NCI-H226 (cell line): ENCODE measurements at places on chromosomes 13 and 19.

- no peak for DNase-seq
Observed at GRCh38 chr13:76223565-76223964, 587.4 kb downstream of the LMO7 start.

DNA sequence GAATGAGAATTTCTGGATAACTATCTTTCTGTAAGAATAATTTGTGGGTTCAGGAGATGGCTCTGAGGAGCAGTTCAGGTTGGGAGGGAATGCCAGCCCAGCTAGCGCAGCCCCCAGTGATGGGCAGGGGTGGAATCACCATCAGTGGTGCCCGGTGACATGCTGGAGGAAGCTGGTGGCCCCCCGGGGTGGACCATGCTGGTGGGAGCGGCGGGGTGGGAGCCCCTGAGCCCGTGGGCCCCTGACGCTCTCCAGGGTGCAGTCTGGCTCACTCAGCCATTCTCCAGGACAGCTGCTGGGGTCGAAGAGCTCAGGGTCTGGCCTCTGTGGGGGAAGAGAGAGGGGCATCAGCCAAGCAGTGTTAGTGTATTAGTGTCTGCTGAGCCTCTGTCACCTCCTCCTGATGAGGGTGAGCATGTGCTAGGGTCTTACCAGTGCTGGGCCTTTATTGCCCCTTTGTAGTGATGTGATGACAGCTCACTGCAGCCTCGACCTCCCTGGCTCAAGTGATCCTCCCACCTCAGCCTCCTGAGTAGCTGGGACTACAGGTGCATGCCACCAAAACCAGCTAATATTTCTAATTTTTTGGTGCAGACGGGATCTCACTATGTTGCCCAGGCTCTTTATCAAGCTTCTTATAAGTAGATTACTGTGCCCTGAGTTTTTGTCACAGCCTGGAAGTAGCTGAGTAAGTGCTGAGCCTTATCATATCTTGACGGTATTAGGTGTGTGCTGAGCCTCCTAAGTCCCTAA lies 10.4 kb downstream of the HIPK4 start:
- no peak for DNase-seq

DNA sequence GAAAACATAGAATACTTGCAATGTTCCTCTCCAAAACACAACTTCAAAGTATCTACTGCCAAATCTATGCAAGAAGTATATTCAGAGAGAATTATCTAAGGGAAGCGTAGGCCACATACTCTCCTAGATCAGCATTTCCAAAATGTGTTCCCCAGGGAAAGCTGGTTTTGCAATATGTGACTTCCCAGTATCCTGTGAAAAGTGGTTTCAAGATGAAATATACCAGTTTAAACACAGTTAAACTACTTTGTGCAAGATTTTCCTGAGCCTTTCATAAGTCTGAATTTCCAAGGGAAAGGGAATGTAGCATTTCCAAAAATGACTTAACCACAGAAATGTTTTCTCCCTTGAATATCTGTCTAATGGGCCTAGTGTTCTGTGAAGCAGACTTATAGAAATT lies 7.6 kb downstream of the STARD13 start:
- DNase-seq: no peak

DNA sequence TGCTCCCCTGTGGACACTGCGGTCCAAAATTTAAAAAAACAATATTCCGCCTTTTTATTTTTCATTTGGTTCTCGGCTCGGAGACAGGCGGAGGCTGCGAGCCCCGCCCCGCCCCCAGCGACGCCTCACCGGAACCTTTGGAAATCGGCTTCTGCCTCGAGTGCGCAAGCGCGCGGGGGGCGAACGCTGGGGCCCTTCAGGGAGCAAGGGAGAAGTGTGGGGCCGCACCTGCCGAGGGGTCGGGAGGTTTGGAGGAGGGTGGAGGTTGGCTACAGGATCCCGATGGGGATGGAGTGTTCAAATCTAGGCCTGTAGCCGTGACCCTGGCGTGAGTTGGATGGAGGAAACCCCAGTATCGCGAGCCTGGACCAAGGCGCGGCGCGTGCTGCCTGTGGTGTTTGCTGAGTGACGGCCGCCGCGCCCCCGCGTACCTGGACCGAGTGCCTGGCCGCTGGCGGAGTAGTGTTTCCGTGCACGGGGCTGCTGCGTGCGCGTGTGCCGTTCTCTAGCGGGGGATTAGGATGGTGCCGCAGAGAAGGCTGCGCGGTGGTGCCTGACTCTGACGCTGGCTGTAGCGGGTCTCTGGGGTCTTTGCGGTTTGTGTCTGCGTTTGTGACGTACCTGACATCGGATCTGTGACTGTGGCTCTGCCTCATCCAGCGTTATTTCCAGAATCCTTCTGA lies 565 bp upstream of the ZFP30 start:
- DNase-seq: peak; percentile 49

DNA sequence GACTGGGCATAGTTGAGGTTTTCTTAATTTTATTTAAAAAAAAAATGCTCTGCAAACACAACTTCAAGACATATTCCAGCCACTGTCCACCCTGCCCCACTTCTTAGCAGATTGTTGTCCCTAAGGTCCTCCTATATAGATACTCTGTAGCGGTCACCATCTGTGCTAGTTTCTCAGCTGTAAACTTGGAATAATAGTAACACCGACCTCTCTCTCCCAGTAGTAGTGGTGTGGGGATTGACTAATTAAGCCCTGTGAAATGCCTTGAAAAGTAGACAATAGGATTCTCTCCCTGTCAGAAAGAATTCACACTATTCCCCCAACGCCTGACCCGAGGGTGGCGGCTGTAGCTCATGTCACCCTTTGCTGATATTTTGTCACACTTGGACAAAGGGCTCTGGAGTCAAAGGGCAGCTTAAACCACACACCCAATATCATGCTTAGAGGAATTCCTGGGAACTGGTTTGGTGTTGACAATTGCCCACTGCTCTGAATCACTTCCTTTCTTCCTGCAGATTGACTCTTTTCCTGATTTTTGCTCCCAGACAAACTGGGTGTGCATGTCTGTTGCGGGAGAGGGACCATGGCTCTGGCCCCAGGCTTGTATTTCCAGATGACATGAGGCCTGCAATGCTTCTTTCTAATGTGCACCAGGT lies 9.2 kb upstream of the SERP2 start:
- DNase-seq: peak; percentile 36

DNA sequence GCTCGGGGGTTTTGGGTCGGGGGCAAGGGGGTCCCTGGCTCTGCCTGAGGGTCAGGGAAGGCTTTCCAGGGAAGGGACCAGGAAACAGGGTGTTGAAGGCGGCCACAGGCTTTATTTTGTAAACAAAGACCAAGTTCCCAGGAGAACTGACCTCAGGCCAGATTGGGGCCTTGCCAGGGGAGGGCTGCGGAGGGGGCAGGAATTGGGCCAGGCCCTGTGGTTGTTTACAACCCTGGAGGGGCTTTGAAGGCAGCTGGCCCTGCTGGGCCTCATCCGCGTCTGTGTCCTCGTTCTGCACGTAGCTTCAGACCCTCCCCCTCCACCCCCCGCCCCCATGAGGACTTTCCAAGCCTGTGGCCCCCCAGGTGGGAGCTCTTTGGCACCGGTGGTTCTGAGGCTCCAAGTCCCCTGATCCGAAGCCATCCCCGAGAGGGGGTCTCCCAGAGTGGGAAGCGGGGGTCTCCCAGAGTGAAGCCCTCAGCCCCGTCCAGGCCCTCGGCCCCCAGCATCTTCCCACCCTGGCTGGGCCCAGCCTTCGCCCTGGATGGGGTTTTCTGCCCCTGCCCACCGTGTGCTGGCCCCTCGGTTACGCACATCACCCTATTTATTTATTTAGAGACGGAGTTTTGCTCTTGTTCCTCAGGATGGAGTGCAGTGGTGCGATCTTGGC lies 13.5 kb upstream of the BSG start:
- no peak for DNase-seq
